NCI-H1105 treated with DMSO at 0.1 percent for 48 hours (cell line): ENCODE measurements at places on chromosomes 12 and 14.
A peak's percentile ranks its signal among the peaks of the same experiment; 100 is the strongest.

DNA sequence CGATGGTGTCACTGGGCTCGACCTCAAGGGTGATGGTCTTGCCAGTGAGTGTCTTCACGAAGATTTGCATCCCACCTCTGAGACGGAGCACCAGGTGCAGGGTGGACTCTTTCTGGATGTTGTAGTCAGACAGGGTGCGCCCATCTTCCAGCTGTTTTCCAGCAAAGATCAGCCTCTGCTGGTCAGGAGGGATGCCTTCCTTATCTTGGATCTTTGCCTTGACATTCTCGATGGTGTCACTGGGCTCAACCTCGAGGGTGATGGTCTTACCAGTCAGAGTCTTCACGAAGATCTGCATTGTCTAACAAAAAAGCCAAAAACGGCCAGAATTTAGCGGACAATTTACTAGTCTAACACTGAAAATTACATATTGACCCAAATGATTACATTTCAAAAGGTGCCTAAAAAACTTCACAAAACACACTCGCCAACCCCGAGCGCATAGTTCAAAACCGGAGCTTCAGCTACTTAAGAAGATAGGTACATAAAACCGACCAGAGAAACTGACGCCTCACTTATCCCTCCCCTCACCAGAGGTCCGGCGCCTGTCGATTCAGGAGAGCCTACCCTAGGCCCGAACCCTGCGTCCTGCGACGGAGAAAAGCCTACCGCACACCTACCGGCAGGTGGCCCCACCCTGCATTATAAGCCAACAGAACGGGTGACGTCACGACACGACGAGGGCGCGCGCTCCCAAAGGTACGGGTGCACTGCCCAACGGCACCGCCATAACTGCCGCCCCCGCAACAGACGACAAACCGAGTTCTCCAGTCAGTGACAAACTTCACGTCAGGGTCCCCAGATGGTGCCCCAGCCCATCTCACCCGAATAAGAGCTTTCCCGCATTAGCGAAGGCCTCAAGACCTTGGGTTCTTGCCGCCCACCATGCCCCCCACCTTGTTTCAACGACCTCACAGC is 717 bp downstream of the UBC start:
- no peak for DNase-seq

GRCh38 chr14:29310757-29311156 is 544.2 kb downstream of the FOXG1 start:
- no peak for DNase-seq

DNA sequence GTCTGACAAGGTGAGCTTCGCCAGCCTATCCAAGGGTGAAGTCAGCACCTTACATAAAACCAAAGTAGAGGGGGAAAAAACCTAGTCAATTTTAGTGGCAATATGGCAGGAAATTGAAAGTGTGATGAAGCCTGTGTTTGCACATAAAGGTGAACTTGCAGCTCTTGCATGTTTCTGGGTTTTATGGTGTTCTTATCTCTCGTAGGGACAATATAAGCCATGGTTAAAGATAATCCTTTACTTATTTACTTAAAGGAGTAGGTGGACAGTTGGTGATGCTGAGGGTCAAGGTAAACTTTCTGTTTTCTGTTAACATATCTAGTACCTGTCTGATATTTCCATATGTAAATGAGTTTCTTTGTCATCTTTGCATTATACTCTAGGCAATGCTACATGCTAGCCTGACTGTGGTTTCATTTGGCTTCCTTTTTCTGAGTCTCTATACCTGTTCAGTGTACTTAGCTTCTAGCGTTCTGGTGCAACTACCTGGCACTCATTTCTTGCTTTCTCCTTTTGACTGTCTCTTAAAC is 32.8 kb downstream of the CCDC91 start:
- DNase-seq, result no peak

DNA sequence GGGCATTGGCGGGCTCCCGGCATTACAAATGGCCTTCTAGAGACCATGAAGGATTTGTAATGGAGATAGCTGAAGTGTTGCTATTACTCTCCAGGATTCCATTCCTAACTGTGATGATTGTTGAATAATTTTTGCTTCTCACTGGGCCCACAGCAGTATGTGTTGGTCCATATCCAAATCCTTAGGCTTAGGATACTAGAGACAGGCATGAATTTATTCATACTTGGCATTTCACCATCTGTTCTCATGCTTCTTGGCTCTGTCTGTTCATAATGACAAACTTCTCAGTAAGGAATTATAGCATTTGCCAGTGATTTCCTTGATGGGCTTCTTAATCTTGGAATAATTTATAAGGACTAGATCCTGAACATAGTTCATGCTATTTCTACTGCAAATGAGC is 832.9 kb downstream of the C12orf50 start:
- DNase-seq, result no peak

- DNase-seq, result no peak
Observed at GRCh38 chr14:70726651-70727375, 82.5 kb downstream of the MAP3K9 start.

- peak; percentile 29 for DNase-seq
Observed at GRCh38 chr12:4030929-4031702, 157.9 kb upstream of the PARP11 start.

- DNase-seq, result peak; percentile 33
Observed at GRCh38 chr14:105945896-105946295, 419.5 kb downstream of the TMEM121 start.

GRCh38 chr12:12645485-12645884 is 33.8 kb downstream of the CREBL2 start:
- no peak for DNase-seq

- no peak for DNase-seq
Observed at GRCh38 chr14:100074431-100075100, 9.3 kb downstream of the EVL start.

DNA sequence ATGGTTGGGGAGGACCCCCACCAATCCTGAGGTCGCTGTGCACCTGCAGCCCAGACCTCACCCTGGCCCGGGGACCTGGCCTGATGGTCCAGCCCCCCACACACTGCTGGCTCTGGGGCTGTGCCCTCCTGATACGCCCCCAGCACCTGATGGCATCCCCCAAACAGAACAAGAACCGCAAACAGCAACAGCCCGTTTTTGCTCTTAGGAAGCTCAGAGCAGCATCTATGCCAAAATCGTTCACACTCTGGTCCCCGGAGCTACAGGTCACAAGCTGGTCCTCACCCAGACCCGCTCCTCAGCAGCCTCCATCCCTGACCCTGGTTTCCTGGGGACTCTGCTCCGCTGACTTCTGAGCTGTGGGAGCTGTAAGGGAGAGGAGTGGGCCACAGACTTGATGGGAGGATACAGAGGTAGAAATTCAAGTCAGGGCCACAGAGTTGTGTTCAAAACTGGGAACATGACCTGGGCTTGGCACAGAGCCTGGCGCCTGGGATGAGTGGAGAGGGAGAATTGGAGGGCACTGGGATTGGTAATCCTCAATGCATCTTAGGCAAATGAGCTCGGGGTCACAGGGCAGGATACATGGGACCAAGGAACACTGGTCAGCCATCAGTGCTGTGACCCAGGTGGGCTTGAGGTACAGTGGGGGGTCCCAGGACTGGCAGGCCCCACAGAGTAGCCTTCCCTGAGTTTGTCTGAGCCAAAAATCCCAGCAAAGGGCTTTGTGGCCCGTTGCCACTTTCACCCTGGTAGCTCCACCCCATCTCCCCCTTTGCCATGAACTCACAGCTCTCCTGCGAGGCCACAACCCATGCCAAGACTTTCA is 170.9 kb upstream of the RTL1 start:
- no peak for DNase-seq

DNA sequence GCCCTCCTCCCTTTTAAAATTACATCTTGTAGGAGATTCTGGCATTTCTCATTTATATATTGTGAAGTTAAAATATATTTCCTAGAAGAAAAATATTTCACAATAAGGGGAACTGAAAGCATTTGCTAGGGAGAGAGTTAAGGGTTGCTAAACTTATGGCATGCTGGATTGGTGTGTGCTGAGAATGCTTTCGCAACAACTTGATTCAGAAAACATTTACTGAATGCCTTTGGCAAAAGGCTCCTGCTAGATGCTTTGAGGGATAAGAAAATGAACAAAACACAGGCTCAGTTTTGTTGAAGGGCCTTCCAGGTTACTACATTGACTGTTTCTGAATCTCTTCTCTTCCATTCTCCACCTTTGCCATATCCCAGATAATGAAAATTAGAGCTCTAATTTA is 67.5 kb downstream of the DIP2B start:
- DNase-seq, result no peak

DNA sequence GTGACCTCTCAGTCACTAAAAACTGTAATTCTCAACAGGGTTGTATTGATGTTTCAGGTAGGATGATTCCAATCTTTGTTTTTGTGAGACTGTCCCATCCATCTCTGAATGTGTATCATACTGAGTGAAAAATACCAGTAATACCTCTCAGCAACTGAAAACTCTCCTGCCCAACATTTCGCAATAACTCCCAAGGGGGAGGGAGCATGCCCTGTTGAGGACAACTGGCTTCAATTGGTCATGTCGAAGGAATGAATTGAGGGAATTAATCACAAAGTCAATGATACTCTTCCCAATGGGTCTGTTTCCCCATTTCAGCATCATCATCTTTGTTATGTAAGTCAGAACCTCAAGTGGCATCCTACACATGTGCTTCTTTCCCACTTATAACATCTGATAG is 102.4 kb upstream of the E2F7 start:
- no peak for DNase-seq

GRCh38 chr12:49990273-49990672 is 17.5 kb downstream of the AQP6 start:
- no peak for DNase-seq
